ENCODE measurements at places on chromosomes 3 and 15. TPM values are rescaled to one million over a fixed set of nuclear protein-coding genes. Genes with fewer than 3 reads are reported as not detected.

DNA sequence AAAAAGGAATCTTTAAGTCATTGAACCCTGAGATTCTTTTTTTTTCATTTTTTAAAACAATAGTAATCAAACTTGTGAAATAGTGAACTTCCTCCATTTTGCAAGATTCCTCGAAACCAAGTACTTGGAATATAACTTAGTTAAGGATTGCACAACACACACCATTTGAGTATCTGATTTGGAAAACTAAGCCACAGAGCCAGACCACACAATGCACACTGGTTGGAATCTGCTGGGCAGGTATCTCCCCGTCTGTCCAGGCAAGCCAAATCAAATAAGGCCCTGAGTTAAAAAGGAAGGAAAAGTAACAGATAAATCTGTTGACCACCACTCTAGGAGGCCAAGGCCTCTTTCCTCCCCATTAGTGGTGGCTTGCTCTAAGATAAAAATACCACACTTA is 177.5 kb upstream of the ICE2 start:
- H3K27me3 ChIP-seq = no peaks in the 10 kb centered on the region
- peaks cover 13% of the 10 kb centered on the region for H3K4me1 ChIP-seq
- no peaks in the 10 kb centered on the region for H3K36me3 ChIP-seq
- no peak overlapping the region for H3K27ac ChIP-seq
- no peak overlapping the region for H3K4me3 ChIP-seq

DNA sequence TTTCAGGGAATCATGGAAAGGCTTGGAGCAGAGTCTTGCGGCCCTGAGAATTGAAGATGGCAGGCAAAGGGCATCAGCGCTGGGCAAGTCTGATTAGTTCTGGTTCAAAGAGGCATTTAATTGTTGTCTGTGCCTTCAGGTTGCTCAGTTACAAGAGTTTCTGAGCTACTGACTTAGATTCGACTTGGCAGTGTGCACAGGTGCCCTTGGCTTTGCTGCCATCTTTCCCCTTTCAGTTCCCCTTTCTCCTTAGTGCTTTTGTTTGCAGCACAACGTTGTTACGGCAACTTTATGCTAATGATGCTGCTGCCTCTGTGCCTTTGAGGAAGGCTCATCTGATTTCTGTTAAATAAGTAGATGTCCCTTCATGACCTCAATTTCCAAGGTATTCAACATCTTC is 12.5 kb downstream of the P2RY14 start:
- no peaks in the 10 kb centered on the region for H3K36me3 ChIP-seq
- no peak overlapping the region for H3K4me3 ChIP-seq
- no peak overlapping the region for H3K27ac ChIP-seq
- no peaks in the 10 kb centered on the region for H3K27me3 ChIP-seq
- DNase-seq = no peak

Gene CHRNA5
- total RNA-seq = 3.5 TPM

Gene GOLGA6L10
- 23.3 TPM for total RNA-seq

Gene SYNPR
- not detected for total RNA-seq

Gene CASR
- total RNA-seq = 1.4 TPM

DNA sequence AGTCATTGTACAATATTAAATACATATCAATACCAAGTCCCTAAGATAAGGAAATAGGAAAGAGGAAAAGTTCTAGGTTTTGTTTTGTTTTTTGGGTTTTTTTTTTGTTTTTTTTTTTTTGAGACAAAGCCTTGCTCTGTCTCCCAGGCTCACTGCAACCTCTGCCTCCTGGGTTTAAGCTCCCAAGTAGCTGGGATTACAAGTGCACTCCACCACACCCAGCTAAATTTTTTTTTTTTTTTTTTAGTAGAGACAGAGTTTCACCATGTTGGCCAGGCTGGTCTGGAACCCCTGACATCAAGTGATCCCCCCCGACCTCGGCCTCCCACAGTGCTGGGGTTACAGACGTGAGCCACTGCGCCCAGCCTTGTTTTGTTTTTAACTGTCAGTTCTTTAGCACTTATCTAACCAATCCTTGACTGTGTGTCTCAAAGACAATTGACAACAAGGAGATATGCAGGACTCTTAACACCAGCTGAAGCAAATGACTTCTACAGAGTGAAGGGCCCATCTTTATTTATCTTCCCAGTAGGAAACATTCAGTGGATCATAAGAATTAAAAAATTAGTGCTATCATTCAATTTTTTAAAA is 100.0 kb upstream of the RAP2B start:
- no peak overlapping the region for H3K27ac ChIP-seq
- no peaks in the 10 kb centered on the region for H3K4me1 ChIP-seq
- H3K27me3 ChIP-seq = no peaks in the 10 kb centered on the region
- H3K4me3 ChIP-seq = no peak overlapping the region

Gene TMC3
- total RNA-seq = 0.31 TPM

DNA sequence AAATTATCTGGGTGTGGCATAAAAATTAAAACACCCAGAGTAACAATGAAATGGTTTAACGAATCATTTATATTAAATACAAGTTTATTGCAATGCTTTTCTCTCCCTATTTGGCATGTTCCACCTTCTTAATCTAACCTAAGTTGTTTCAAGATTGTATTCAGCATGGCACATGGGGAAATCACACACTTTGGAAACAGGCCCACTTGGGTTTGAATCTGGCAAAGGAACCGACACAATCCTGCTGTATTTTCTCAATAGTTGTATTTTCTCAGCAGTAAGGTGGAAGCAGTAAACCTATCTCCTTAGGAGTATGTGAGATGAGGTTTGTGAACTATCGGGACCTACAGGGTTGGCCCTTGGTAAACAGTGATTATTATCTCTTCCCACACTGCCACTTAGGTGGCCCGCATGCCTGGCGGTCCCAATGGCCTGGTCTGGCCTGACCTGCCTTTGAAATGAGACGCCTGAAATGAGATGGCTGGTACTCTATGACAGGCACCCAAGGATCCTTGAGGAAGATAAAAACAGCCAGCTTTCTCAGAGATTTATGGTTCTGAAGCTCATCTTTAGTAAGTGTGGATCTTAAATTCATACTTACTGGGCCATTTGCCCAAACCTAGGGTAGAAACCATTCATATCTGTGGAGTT is 45.3 kb upstream of the VILL start:
- no peak for DNase-seq
- peaks cover 50% of the 10 kb centered on the region for H3K4me1 ChIP-seq
- peak overlapping the region; percentile 71 for H3K27ac ChIP-seq
- no peaks in the 10 kb centered on the region for H3K27me3 ChIP-seq
- H3K36me3 ChIP-seq = no peaks in the 10 kb centered on the region
- no peak overlapping the region for H3K4me3 ChIP-seq

GRCh38 chr15:83515164-83515563 is 68.0 kb downstream of the SH3GL3 start:
- no peak overlapping the region for H3K27ac ChIP-seq
- DNase-seq = no peak
- no peaks in the 10 kb centered on the region for H3K27me3 ChIP-seq
- H3K4me3 ChIP-seq = no peak overlapping the region
- no peaks in the 10 kb centered on the region for H3K36me3 ChIP-seq
- H3K4me1 ChIP-seq = no peaks in the 10 kb centered on the region

Data from testis (tissue), 5 donors.